Stimulated activated CD4-positive, alpha-beta T cell treated with anti-CD3 and anti-CD28 coated beads, Interleukin-4, amount 100 ng/mL, for 48 hours (primary cell): ENCODE measurements at places on chromosomes 7 and 10.

DNA sequence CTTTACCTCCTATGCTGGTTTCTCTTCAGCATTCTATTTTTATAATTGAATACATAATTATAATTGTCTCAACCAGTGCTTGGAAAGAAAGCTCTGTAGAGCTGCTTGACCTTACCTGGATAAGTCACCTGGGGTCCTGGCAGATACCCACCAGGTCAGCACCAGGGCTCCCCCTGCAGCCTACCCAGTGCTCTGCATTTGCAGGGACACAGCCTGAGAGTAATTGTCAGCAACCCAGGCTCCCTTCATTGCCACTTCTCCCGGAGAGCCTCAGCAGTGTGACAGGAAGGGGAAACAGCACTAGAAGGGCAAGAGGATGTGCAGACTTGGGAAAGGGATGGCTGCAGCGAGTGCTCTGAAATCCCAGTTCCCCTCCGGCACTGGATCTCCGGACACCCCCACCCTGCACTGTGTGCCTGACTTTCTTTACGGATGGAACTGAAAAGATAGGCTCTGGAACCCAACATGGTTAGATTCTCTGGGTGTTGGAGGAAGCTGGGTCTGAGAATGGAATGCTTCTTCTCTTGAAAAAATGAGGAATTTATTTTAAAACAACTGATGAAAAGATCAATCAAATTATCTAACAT is 11.4 kb upstream of the PAX4 start:
- DNase-seq = peak; percentile 42

DNA sequence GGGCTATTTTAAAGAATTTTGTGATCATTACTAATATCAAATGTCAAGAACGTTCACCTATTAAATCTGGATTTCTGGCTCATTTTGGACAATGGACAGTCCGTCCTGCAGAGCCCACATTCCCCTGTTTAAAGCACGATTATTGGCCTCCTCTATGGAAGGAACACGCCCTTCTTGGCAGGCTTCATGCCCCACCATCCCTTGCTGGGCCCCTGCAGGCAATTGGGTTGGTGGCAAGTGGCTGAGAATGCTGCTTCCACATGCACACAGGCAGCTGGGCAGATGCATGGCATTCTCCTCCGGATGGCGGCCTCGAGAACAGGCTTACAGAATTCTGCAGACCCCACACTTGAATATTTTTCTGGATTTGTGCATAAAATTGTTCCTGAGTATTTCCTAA is 305.8 kb upstream of the MKI67 start:
- no peak for DNase-seq

DNA sequence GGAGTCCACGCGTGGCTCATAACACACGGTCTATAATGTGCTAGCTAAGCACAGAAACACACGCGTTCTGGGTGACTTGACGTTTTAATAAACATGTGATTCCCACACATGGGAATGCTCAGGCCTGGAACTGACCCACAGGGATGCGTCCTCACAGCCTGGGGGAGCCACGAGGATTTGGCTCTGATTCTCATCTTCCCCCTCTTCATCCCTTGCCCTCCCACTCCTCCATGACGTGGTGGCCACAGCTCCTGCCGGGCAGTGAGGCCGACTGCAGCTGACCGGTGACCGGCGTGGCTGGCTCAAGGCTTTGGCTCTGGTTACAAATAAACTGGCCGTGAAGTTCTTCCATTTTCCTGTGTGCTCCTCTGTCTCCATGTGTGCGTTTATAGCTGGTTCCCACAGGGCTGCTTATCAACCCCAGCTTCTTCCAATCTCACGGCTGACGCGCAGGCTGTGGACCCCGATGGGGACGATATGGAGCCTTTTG is 40.9 kb upstream of the KLF6 start:
- DNase-seq = no peak

GRCh38 chr10:97771055-97771891 is 526 bp downstream of the SFRP5 start:
- no peak for DNase-seq

- no peak for DNase-seq
These were observed 47.8 kb downstream of the SYPL1 start for GRCh38 chr7:106064316-106064715.

DNA sequence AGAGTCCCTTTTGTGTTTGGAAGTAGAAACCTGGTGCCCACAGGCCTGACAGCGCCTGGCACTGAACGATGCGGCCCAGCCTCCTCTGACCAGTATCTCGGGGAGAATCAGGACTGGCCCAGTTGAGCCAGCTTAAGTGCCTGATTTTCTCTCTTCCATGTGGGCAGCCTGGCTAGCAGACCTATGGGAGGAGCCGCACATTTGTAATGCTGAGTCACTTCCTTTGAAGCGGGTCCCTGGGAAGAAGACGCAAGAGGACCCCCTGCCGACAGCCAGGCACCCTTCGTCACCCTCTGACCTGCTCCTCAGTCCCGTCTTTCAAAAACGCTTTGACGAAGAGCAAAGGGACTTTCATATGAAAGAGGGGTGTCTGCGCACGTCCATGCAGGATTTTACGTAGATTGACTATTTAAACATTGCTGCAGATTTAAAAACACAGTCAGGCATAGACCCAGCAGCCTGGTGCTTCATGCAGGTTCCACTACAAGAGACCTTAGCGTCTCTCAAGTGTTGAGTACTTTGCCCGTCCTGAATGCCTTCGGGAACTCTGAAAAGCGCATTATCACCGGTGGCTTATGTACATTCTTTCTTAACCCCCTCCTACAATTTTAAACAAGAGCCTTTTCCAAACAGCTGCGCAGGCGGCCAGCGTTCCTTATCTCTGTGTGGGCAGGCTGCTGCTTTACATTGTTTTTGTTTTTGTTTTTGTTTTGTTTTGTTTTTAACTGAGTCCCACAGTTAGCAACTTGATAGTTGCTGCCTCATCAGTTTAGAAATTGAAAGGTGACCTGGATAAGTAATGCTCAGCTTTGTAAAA is 36.5 kb upstream of the AP5Z1 start:
- no peak for DNase-seq

DNA sequence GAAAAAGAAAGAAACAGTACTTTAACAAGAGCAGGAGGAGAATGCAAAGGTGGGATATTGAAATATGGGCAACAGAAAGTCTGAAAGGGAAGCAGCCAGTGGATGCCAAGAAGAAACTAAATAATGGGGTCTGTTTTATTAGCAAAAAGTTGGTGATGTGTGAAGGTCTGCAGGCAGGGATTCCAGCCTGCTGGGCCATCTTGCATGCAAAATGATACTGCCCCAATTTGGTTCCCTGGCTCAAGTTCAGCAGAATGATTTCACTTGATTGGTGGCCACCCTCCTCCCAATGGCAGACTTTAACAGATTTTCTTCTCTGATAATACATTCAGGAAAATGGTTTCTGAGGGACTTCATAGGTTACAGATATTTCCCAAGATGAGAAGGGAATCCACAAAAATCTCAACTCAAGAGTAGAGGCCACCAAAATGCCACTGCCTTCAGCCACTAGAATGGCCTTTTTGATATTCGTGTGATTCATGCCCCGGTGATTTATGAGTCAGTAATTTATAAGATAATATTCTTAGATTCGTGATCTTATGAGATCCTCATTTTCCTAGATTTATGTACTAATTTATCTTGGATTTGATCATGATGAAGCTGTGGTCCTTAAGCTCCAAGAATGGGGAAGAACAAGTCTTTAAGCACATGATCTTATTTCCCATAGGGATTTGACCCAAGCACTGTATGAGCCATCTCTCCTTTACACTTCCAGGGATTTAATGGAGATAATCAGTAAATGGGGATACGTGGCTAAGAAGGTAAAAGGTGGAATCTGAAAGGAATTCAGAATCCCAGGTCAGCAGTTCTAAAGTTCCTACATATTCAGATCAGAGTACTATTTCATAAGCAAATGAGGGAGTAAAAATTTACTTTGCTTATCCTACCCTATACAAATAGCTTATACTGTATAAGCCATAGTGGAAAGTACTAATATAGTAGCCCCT is 32.3 kb upstream of the ADD3 start:
- DNase-seq = no peak

GRCh38 chr10:38093816-38094157 is 350 bp upstream of the ZNF37A start:
- DNase-seq = no peak

- DNase-seq = no peak
These were observed 68.1 kb upstream of the PDGFA start for GRCh38 chr7:587767-588166.

DNA sequence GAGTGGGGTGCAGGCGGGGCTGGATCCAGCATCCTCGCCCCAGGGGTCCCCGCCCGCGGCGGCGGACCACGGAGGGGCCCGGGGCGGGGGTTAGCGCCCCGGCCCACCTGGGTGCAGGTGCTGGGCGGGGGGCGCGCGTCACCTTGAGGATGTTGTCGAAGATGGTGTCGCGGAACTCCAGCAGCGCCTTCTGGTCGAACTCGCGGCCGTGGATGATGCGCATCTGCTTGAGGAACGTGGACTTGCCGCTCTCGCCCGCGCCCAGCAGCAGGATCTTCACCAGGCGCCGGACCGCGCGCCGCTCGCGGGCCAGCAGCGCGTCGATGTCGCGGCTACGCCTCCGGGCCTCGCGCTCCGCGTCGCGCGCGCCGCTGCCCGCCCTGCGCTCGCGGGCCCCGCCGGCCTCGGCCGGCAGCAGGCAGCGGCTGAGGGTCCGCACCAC is 376 bp downstream of the GNA12 start:
- DNase-seq = no peak

- no peak for DNase-seq
These were observed 188.6 kb downstream of the DIP2C start for GRCh38 chr10:500876-501275.

DNA sequence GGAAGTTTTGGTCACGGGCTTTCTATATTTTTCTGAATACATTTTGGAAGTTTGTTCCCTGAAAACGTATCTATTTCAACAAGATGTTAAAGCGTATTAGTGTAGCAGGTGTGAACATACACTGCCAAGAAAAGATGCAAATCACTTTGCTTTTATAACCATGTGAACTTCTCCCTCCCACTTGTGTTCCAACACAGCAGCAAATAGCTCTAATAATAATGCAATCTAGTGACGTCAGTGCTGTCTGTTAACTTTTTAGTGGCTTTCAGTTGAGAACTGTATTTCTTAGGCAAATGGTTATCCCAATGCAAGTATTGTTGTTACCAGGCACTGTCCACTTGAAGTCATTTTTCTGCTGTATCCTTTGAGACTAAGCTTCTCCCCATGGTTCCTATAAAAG is 188.4 kb upstream of the IGFBP3 start:
- no peak for DNase-seq

- no peak for DNase-seq
These were observed 4.9 kb downstream of the ARMC3 start for GRCh38 chr10:22932626-22933370.

- no peak for DNase-seq
These were observed 51.1 kb downstream of the GPAM start for GRCh38 chr10:112132435-112132834.

GRCh38 chr7:132778761-132779160 is 202.5 kb upstream of the PLXNA4 start:
- no peak for DNase-seq

- DNase-seq = no peak
These were observed 42.8 kb downstream of the ELAPOR2 start for GRCh38 chr7:87016606-87017005.

DNA sequence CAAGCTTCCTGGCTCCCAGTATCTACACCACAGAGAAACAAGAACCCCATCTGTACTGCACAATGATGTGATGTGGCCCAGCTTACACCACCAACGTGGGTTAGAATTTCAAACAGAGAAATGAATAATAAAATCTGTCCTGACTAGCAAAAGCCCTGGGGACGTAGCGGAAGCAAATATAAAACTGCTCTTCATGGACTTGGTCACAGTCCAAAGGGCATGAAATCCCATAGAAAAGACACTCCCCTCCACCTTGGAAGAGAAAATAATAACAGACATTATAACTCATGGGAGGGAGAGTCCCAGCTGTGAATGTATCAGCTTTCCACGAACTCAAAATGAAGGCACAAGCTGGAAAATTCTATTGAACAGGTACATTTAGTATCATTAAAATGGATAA is 205.3 kb upstream of the GALNT17 start:
- DNase-seq = no peak

DNA sequence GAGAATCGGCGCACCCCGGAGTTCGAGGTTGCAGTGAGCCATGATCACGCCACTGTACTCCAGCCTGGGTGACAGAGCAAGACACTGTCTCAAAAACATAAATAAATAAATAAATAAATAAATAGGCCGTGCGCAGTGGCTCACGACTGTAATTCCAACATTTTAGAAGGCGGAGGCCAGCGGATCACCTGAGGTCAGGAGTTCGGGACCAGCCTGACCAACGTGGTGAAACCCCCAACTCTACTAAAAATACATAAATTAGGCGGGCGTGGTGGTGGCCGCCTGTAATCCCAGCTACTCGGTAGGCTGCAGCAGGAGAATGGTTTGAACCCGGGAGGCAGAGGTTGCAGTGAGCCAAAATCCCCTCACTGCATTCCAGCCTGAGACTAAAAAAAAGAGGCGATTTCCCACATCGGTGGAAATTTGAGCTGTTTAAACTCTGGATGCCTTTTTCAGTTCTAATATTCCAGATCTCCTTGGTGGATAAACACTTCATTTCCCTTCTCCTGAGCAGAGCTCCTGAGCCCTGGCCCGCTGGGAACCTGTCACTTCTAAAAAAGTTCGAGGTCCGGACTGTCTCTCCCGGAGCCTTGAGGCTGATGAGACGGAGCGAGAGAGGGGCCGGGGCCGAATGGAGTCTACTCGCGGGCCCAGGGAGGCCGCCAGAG is 2.0 kb upstream of the NFKB2 start:
- no peak for DNase-seq

GRCh38 chr10:85864173-85864549 is 502.4 kb downstream of the GRID1 start:
- DNase-seq = no peak

DNA sequence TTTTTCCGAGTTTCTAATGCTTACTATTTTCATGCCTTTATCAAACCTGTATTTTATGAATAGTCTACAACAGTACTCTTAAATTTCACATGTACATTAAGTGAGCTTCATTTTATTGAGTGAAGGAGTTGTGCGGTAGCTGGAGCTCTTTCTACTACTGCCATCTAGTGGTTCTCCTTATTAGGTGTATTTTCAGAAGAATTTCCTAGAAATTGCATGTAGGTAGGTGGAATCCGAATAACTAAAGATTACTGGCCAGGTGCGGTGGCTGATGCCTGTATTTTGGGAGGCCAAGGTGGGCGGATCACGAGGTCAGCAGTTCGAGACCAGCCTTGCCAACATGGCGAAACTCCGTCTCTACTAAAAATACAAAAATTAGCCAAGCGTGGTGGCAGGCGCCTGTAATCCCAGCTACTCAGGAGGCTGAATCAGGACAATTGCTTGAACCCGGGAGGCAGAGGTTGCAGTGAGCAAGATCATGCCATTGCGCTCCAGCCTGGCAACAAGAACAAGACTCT is 38.3 kb downstream of the LRRC72 start:
- no peak for DNase-seq

- no peak for DNase-seq
These were observed 18.8 kb upstream of the SLC35G1 start for GRCh38 chr10:93875032-93875358.

- no peak for DNase-seq
These were observed 78.4 kb downstream of the PON1 start for GRCh38 chr7:95245828-95246500.

- no peak for DNase-seq
These were observed 116.2 kb downstream of the JAZF1 start for GRCh38 chr7:28064437-28064836.
